ENCODE measurements at places on chromosomes 13 and 19. TPM values are rescaled to one million over a fixed set of nuclear protein-coding genes. Genes with fewer than 3 reads are reported as not detected.

The SGCG gene
- 77.5 TPM for total RNA-seq

- DNase-seq, result no peak
Observed at GRCh38 chr13:110640591-110641029, 25.3 kb downstream of the NAXD start.

GRCh38 chr13:24252136-24252535 is 57.2 kb upstream of the C1QTNF9 start:
- no peak for DNase-seq

DNA sequence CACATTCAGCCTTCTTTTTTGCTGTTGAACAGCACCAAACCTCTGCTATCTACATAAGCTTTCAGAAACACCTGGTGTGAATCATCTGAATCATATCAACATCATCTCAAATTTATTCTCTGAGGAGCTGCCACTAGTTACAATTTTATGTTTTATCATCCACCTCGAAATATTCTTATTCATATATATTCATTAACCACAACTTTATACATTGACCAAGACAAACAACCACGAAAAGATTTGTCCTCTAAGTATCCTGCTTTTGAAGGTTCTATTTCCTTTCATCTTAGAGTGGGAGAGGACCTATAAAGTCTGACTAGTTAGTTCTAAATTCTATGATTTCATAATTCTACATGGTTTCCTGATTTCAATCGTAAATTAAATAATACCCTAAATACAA is 18.9 kb downstream of the ESD start:
- DNase-seq, result no peak

The DMPK gene
- 200 TPM for total RNA-seq

The SLC25A15 gene
- total RNA-seq, result 4.9 TPM

The RASGRP4 gene
- total RNA-seq, result 1.8 TPM

DNA sequence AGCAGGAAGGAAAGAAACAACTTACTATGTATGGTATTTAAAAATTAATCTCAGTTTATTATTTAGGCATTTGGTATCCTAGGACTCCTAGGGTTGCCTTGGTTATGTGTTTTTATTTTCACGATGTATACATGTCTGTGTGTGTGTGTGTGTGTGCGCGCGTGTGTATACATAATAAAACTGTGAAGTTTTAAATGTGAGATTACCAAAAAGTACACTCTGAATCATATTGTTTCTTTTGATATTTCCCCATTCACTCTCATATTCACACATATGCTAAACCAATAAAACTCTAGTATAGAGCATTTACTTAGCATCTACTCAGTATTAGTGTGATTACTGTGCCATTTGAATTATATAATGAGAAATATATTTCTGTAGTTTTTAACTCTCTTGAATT is 30.8 kb upstream of the NDFIP2 start:
- no peak for DNase-seq

- DNase-seq, result peak; percentile 61
Observed at GRCh38 chr19:1259876-1260748, 9.0 kb upstream of the CIRBP start.
